Right forelimb (tissue), 1 donor: ENCODE measurements at places on chromosomes 4 and X.

DNA sequence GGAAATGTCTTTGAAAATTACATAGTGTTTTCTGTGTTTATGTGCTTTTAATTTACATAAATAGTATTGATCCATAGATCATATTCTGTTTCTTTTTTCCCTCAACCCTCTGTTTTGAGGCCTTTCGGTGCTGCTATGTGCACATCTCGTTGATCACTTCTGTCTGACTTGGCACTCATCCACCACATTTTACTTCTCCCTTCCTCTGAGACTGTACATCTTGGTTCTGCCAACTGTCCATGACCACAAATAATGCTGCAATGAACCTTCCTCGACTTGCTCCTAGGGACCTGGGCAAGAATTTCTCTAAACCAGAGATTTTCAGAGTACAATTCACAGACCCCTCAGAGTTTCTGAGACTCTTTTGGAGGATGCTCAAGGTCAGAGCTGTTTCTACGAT lies 74.4 kb downstream of the RTL5 start:
- no peak for DNase-seq

GRCh38 chr4:165364452-165365080 lies 14.2 kb upstream of the CPE start:
- DNase-seq: no peak

DNA sequence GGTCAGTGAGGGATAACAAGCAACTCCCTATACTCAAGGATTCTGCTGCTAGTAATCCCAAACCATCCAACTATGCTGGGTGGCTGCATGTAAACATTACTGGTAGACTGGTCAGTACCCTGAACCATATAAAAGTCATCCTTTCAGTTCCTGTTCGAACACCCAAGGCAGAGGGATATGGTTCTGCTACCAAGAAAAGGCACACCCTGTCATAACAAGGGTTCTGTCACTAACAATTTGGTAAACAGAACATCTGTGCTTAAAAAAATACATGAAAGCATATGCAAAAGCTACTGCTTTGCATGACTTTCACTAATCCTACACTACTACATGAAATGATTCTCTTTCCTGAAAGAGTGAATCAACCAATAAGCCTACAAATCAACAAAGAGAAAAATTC lies 76.8 kb upstream of the MCF2 start:
- DNase-seq: no peak

GRCh38 chr4:1713003-1713851 lies 1.1 kb upstream of the SLBP start:
- DNase-seq: no peak

DNA sequence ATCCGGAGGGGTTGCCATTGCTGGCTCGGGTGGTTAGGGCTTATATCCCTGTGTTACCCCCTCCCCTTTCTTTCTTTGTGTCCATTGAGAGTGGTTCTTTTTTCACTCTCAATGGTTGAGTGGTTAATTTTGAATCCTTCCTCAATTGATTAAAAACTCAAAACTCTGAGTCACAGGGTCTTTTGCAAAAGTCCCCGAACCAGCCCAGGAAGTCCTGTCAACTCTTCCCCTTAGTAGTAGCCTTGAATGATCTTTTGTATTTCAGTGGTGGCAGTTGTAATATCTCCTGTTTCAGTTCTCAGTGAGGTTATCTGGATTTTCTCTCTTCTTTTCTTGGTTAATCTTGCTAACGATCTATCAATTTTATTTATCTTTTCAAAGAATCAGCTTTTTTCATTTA lies 170.0 kb upstream of the GYPA start:
- no peak for DNase-seq

DNA sequence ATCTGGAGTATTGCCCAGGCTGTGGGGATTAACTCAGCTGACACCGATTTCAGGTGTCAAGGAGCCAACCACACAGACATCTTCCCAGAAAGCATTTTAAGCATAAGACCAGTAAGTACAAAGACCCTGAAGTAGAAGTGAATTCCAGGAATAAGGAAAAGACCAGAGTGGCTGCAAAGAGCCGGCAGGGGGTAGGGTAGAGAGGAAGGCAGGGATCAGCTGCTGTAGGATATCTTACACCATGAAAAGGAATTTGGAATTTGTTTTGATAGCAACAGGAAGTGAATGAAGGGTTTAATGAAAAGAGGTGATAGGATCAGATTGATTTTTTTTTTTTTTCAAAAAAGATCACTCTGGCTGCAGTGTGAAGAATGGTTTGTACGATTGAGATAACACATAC lies 113.6 kb upstream of the PPARGC1A start:
- no peak for DNase-seq

- DNase-seq: no peak
These were observed 5.5 kb upstream of the UGT2B17 start for GRCh38 chr4:68581383-68582338.

- DNase-seq: no peak
These were observed 122.5 kb downstream of the PTTG2 start for GRCh38 chr4:38082424-38083385.

DNA sequence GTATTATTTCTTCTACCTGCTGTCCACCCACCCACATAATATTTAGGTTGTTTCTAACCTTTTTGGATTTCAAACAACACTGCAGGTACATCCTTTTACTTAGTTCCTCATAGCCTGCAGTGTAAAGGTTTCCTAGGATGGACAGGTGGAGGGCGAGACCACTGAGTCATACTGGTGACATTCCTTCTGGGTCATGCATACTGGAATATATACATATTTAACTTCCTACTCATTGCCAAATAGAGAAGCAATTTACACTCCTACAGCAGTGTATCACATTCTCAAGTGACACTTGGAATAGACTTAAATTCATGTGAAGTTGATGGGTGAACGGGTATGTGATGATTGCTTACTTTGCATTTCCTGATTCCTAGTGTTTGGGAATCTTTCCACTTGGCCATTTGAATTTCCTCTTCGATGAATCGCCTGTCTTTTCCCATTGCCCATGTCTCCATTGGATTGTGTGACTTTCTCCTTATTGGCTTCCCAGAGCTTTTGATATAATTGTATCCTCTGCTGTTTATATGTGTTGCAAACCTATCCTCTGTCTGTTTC lies 8.2 kb upstream of the PPP2R2C start:
- no peak for DNase-seq

GRCh38 chrX:29471829-29472228 lies 743.5 kb upstream of the MAGEB2 start:
- DNase-seq: no peak

DNA sequence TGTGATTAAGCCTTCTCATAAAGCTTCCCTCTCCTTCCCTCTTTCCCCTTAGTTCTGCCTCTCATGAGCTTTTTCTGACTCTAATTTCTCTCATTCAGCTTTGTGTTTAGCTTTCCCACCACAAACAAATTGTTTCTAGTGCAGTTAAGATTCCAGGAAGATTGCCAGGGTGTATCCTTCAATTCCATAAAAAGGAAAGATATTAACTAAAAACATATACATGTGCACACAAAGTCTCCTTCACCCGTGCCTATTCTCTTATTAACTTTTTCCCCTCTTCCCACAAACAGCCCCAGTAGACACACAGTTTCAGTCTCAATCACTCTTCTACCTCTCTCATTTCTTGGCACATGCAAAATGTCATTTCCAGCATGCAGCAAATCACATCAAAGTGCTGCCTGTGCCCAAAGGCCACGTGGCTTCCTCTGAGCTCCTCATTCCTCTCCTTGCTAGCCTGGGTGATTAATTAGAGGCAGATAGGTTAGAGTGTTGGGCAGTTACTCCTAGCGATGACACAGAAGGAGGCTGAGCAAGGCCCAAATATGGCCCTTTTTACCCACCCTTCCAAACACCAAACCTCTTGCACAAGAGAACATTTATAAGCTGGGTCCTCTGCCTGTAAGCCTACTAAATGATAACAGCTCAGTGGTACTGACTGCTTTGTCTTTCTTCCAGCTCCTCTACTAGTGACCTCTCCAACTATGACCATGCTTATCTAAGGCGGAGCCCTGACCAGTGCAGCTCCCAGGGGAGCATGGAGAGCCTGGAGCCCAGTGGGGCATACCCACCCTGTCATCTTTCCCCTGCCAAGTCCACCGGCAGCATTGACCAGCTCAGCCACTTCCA lies 159.6 kb downstream of the SOWAHB start:
- DNase-seq: no peak

- DNase-seq: no peak
These were observed 17.0 kb upstream of the TMEM154 start for GRCh38 chr4:152696764-152697261.

GRCh38 chr4:42390622-42391354 lies 6.5 kb upstream of the SHISA3 start:
- no peak for DNase-seq

DNA sequence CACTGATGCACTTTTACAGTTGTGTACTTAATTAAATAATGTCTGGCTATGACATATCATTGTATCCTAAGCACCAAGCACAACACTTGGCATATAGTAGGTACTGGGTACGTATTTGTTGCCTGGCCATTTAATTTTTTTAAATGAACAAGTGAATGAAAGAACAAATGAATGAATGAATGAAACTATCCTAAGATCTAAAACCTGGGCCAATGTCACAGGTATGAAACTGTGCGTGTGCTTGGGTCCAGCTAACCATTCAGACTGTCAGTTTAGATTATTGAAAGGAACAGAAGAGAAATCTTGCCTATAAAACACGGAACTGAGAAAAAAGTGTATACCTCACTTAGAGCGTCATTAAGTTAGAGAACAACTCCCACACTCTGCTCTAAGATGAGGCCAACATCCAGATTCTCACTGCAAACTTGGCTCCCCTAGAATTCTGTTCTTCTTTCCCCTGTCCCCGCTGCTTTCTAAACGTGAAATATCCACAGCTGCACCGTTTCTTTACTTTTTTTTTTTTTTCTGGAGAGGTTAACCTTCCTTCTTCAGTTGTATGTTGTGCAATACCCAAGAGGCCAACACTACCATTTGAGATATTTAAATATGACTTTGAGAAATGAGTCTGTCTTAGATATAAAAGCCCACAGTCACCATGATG lies 17.3 kb upstream of the SEL1L3 start:
- DNase-seq: no peak

- DNase-seq: no peak
These were observed 4.2 kb downstream of the TLR8 start for GRCh38 chrX:12910423-12911121.

DNA sequence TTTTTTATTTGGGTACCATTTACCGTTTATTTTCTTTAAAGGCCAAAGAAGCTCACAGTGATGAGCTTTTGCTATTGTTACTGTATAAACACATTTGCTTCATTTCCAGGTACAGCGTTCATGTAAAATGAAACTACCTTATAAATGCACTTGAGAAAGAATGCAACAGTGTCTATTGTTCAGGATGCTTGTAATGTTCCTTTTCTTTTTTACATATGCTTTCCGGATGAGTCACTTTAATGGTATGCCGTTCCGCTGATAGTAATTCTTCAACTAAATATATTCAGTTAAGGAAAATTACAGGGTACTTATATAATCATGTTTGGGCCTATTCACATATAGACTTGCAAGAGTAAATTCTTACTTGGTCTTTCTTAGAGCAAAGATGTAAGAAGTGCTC lies 354.9 kb downstream of the RPA4 start:
- no peak for DNase-seq

- no peak for DNase-seq
These were observed 326.1 kb downstream of the HNRNPD start for GRCh38 chr4:82047731-82048130.

DNA sequence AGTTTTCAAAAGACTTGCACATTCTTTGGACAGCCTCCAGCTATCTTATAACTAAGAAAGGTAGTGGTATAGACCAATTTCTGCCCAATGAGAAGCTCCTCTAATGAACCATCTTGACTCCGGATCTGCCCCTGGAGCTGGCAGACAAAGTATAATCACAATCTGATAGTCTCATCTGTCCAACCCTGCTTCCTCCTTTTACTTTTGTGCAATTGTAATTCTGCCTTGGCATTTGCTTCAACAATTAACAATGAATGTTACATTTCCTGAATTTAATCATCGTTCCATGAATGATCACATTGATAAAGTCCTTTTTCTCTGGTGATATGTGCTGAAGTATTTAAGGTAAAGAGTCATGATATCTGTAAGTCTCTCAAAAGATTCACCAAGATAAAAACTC lies 27.8 kb downstream of the FRYL start:
- no peak for DNase-seq

DNA sequence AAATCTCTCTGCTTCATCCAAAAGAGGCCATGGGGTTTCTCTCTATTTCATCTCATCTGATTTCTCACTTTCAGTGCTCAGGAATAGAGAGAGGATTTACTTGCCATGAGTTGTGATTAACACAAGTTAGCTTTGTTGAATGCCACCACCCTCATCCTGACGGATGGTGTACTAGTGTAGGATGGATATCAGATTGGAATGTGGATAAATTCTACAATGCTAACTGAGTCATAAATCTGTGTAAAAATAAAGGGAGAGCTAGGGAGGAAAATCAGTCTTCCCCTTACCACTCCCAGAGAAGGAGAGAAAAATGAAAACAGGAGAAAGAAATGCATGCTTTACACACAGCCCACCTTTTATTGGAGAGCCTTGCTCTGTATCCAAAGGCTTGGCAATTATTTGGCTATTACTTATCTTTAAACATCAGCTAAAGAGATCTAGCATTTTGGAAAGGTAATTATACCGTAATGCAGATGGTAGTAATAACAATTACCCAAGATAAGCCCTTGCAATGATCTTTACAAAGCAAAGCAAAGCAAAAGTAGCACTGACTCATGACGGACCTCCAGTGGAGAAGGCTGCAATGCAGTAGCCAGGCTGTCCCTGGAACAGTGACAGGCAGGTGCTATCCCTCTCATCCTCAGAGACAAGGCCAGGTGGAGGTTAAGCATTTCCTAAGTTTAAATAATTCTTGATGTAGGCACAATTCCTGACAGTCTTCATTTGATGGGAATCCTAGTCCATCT lies 306.3 kb upstream of the PPARGC1A start:
- DNase-seq: no peak

DNA sequence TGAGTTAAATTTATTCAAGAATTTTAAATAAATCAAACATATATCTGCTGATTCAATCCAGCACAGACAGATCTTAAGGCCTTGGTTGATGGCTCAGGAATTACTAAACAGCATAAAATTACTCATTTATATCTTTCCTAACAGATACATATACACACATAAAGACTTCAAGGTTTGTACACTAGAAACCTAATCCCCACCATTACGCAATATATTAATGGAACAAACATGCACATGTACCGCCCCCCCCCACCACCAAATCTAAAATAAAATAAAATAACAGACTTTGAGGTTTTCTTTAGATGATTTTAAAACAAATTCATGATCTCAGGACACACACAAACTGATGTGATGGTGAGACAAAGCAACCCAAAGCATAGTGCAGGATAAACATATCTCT lies 333.9 kb upstream of the DDX53 start:
- no peak for DNase-seq

GRCh38 chrX:140086691-140087090 lies 121.4 kb upstream of the CXorf66 start:
- no peak for DNase-seq

DNA sequence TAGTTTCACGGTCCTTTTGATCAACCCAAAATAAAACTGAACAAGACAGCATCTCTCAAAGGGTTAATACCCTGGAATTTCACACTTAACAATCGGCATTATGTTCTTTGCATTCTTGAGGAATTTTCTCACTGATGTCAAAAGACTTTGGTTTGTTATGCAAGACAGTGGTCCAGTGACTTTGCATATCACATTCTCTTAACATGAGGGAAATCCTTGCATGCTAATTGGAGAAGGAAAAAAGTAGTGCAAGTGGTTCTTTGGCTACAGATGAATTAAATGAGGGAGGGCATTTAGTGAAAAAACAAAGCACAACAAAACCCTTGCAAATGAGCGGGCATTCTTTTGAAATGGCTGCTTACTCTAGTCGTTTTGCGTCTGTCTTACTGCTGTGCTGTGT lies 105.1 kb upstream of the LIMCH1 start:
- DNase-seq: no peak

- no peak for DNase-seq
These were observed 241.4 kb downstream of the RASL11B start for GRCh38 chr4:53103481-53103880.

- no peak for DNase-seq
These were observed 21.7 kb downstream of the TMEM184C start for GRCh38 chr4:147638942-147639341.
